ENCODE measurements at places on chromosomes 2 and 18.
A peak's percentile ranks its signal among the peaks of the same experiment; 100 is the strongest.

DNA sequence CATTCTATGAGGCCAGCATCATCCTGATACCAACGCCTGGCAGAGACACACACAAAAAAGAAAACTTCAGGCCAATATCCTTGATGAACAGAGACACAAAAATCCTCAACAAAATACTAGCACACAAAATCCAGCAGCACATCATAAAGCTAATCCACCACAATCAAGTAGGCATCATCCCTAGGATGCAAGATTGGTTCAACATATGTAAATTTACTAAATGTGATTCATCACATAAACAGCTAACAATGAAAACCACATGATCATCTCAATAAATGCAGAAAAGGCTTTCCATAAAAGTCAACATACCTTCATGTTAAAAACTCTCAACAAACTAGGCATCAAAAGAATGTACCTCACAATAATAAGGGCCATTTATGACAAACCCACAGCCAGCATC lies 65.3 kb downstream of the WDPCP start:
- no peak for DNase-seq

GRCh38 chr2:53259395-53260009 lies 508.1 kb upstream of the CHAC2 start:
- DNase-seq, result no peak

GRCh38 chr2:160615706-160616105 lies 122.1 kb upstream of the RBMS1 start:
- DNase-seq, result no peak

- DNase-seq, result no peak
These were observed 49.3 kb downstream of the CD226 start for GRCh38 chr18:69898241-69898861.

DNA sequence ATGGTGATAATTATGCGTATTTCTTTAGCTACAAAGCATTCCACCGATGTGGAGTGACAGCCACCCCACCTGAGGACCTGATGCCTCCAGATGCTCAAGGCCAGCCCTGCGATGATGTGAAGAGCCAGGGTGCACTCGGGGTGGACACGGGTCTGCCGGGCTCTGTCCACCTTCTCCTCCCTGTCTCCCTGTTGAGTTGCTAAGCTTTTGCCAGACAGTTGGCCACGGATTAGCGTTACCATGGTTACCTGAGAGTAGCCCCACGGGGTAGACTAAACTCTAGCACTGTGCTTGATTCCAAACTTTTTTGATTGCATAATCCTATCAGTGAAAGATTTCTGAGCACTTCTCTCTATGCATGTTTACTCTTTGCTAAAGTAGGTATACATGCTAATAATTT lies 86.2 kb downstream of the SMIM21 start:
- peak; percentile 80 for DNase-seq

- DNase-seq, result no peak
These were observed 35.8 kb downstream of the KATNAL2 start for GRCh38 chr18:46953195-46953594.

DNA sequence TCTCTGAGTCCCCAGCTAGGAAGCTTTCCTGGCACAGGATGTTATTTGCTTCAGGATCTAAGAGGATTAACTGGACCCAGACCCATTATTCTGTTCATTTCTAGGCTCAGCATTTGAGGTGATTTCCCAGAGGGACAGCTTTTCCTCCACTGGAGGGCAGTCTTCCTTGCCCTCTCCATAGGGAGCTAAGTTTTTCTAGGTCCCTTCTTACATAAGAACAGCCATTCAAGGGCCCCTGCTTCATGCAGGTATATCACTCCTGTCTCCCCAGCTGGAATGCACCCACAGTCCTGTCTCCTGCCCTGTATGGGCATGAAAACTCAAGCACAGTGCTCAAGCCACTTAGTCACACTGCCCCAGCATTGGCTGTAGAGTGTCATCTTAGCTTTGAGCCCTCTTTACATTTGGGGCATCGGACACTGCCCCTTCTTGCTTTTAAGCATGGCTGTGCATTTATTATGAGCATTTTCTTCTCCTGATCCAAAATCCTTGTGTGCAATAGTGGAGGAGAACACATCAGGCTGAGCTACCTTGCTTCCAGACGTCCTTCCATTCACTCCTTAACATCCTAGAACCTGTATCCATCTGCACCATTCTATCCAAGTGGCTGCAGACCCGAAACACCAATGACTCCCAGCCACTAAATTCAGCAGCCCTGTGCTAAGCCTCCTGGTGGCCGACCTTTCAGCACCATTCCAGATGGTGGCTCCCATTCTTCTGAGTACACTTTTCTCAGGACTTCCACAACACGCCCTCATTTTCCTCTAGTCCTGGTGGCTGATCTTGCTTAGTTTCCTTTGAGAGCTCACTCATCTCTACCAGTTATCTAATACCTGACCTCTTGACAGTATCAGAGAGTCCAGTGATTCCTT lies 80.0 kb downstream of the COPS8 start:
- no peak for DNase-seq

DNA sequence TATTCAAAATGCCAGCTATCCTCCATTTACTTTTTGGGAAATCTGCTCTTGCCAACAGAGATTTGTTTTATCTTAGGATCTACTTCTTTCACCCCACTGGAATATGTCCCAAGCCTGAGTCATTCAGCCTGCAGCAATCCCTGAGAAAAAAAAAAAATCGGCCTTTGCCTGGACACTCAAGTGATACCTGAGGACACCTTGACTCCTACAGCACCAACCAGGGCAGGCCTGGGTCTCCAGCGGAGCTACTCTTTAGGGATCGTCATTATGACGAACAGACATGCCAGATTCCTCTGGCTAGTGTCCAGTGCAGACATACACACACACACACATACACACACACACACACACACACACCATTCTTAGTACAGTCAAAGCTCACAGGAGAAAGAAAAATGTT lies 2.2 kb upstream of the UGT1A6 start:
- DNase-seq, result no peak

DNA sequence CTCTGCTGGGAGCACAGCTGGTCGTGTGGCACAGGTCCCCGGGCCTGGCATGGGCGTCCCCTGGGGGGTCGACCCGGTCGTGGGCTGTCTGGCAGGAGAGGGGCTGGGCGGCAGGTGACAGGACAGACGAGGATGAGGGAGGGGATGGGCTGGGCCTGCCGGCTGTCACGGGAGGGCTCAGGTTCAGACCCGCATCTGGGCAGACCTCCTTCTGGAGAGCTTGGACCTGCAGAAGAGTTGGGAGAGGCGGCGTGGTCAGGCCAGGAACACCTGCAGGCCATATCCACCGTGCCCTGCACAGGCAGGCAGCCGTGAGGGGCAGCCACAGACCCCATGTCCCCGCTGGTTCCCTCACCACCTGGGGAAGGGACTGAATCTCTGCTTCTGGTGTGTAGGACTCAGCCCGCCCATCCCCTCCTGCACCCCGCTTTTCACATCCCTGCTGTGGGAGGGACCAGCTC lies 25.5 kb downstream of the AQP12A start:
- DNase-seq, result no peak

- DNase-seq, result no peak
These were observed 48.3 kb downstream of the COL3A1 start for GRCh38 chr2:189022492-189022891.

DNA sequence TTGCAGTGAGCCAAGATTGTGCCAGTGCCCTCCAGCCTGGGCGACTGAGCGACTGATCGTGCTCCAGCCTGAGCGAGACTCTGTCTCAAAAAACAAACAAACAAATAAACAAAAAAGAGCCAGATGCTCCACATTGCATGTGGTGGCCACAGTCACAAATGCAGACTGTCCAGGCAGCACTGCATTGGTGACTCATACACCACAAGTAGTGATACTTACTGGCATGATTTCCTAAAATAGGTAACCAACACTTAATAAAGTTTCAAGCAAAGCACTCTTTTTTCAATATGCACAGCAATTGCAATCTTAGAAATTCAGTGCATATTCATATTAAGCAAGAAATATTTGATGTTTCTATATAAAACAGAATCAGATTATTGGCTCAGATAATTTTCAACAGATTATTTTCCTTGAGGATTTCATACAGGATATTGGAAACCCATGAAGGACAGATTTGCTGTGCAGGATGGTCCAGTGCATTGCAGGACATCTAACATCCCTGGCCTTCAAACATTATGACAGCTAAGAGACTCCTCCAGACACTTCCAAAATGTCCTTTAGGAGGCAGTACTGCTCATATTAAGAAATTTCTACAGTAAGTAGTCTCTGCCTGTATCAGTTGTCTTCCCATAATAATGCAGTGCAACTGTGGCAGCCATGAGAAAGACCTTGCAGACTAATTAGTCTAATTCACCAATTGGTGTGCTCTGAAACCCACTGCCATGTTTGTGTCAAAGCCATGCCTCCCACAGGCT lies 10.5 kb upstream of the SLC1A4 start:
- no peak for DNase-seq

GRCh38 chr18:61753373-61753772 lies 139.4 kb downstream of the RNF152 start:
- no peak for DNase-seq

GRCh38 chr2:200408428-200409316 lies 101.2 kb downstream of the KCTD18 start:
- DNase-seq, result no peak

DNA sequence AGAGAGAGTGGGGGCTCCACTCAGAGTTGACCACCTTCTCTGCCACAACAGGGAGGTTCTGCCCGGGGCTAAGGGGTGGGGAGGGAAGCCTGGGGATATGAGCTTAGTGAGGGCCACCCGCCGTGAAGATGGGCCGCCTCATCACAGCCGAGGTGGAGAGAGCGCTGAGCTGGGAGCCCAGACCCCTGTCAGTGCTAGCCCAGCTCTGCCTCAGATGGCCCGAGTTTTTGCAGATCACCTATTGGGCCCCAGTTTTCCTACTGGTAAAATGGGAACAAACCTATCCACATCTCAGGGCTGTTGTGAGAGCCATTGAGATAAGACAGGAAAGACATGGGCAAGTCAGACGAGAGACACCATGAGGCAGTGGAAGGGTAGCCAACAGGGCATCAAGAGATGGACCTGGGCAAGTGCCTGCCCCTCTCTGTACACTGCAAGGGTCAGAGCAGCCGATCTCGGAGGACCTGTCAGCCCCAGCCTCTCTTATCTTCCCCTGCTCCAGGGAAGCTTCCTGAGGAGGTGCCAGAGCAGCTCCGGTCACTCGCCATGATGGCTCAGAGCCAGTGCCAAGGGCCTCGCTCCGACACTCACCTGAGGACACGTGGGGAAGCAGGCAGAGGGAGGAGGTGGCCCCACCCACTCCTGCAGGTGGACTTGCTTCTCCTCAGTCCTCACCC lies 88.9 kb downstream of the MCFD2 start:
- no peak for DNase-seq

GRCh38 chr2:240451108-240451611 lies 15.7 kb downstream of the GPC1 start:
- no peak for DNase-seq

DNA sequence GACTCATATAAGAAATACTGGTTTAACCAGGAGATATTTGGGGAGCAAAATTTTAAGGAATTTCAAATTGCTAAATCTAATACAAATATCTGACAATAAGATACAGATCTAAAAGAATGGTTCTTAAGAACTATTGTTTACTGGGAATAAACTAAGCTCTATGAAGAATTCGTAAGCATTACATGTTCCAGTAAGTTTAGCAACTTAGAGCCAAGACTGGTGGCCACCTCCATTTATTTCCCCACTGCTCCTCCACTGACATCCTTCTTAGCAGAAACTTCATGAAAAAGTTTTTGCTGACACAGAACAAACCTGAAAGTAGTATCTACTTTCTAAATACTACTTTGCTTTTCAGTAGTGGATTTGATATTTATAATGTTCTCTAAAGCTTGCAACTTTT lies 83.0 kb downstream of the ACSL3 start:
- DNase-seq, result no peak

- DNase-seq, result no peak
These were observed 35.4 kb downstream of the DGKD start for GRCh38 chr2:233389601-233390125.

DNA sequence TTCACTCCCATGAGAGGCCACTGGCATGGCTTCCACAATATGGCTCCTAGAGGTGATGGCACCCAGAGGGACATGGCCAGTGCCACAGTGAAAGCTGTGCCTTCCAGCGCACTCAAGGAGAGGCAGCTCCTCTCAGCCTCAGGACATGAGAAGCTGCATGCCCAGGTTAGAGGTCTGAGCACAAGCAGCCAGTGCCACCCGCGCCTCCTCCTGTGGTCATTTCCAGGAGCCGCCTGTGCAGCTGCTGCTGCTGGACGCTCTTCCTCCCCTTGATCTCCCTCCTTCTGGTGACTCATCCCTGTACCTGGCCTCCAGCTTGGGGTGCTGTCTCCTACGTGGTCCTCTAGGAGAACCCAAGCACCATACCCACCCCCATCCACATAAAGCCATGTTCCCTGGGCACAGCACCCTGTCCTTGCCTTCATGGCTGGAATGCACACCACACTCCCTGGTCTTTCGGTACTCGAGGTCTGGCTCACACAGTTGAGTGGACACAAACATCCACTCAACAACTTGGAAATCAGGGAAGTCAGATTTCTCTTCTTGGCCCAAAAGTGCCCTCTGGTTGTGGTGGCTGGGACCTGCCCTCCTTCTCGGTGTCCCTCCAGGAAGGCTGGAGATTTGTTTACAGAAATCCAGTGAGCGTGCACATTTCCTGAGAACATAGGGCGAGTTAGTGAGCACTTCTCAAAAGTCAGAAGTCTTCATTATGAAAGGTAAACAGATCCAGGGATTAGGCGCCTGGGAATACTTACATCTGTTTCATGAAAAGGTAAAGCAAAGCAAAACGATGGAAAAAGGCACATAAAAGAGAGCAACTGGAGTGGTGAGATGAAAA lies 96.7 kb downstream of the EIPR1 start:
- DNase-seq, result no peak

GRCh38 chr2:17747684-17748452 lies 5.7 kb downstream of the SMC6 start:
- no peak for DNase-seq

DNA sequence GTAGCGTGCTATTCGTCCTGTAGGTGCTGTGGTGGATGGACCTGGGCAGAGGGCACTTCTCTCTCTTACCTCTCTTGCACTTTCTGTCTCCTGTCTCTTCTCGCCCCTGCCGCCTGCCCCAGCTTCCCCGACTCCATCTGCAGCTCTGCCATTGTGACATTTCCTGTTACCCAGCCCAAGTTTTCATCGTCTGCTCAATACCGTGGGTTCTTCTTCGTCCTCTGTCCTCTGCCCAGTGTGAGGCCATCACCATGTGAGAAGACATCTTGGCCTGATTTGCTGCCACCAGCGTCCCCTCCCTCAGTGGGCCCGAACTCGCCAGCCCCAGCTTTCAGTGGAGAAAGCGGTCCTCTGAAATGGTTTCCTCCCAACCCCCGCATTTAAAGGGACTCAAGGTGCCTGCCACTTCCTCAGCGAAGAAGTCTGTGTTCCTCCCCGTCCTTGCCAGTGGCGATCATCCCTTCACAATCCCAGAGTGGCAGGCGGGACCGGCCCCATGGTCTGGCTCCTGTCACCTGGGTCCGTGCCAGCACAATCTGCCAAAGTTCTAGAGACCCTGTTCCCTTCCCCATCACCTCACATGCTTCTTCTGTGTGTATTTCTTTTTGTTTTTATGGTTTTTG lies 18.0 kb downstream of the TGOLN2 start:
- DNase-seq, result no peak

DNA sequence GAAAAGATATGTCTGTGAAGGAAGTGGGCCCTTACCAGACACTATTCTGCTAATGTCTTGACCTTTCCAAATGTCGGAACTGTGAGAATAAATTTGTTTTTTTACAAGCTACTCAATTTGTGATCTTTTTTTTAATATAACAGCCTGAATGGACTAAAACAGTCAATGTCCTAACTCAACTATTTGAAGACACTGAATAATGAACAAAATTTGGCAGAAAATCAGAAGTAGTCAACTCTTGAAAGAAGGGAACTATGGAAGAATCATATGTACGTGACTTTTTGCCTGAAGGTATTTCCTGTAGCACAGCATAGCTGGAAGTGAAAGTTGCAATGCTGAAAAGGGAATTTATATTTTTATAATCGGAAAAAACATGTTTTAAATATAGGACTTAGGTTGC lies 351.8 kb upstream of the TFPI start:
- DNase-seq, result no peak
